ENCODE measurements at places on chromosomes 2 and 18.

DNA sequence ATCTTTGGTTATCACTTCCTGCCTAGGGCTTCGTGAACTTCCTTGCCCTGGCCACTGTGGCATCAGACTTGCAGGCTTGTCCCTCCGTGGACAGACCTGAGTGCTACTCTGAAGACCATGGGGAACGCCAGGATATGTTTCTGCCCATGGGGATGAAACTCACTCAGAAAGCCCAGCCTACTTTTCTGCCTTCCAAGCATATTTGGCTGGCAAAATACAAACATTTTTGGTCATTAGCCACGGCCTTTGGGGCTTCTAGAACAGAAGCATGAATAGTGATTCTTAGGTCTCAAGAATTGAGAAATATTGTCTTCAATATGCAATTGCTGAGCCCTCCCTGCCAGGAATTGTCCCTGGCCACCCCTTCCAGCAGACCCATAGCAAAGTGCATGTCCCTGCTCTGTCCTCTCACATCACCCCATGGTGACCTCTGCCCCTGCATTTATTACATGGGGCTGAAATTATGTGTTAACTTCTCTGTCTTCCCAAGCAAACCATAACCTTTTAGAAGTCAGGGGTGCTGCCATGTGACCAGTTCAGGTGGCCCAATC lies 152.4 kb downstream of the OSR1 start:
- DNase-seq = no peak

- DNase-seq = no peak
Measured at GRCh38 chr18:3855966-3856365, 406.0 kb downstream of the TGIF1 start.

- DNase-seq = no peak
Measured at GRCh38 chr2:149428783-149429182, 98.4 kb downstream of the LYPD6 start.

DNA sequence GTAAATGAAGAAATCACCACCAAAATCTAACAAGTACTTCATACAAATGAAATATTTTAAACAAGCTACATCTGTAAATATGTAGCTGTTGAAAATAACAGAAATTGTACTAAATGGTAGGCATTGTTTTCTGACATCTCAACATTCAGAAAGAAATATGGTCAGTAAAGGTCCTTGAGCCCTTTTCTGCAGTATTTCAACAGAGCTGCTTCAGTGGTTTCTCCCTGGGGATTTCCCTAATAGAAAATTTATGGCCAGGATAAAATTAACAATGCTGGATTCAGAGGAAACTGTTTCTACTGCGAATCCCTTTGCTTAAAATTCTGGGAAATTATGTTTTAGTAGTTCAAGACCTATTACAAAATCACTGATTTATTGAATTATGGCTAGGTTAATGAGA lies 256.6 kb downstream of the PIEZO2 start:
- no peak for DNase-seq

All from posterior cingulate gyrus (tissue), 11 donors.